ENCODE measurements at places on chromosomes 1 and 21.

DNA sequence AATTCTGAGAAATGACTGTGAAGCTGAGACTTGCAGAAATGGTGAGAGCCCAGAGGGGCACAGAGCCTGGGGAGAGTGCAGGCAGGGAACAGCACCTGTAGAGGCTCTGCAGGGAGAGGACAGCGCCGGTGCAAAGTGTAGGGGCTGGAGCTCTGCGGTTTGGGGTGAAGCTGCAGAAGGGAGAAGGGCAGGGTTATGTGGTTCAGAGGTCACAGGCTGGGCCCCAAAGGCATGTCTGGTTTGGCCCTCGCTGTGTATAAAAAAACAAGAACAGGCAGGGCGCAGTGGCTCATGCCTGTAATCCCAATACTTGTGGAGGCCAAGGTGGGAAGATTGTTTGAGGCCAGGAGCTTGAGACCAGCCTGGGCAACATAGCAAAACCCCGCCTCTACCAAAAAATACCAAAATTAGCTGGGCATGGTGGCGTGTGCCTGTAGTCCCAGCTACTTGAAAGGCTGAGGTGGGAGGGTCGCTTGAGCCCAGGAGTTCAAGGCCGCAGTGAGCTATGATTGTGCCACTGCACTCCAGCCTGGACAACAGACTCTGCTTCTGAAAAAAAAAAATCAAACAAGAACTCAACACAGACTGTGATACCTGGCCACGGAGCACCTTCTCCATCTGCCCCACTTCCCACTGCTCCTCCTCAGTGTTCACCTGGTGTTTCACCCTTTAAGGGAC lies 29.1 kb downstream of the SERINC2 start:
- DNase-seq, result no peak

DNA sequence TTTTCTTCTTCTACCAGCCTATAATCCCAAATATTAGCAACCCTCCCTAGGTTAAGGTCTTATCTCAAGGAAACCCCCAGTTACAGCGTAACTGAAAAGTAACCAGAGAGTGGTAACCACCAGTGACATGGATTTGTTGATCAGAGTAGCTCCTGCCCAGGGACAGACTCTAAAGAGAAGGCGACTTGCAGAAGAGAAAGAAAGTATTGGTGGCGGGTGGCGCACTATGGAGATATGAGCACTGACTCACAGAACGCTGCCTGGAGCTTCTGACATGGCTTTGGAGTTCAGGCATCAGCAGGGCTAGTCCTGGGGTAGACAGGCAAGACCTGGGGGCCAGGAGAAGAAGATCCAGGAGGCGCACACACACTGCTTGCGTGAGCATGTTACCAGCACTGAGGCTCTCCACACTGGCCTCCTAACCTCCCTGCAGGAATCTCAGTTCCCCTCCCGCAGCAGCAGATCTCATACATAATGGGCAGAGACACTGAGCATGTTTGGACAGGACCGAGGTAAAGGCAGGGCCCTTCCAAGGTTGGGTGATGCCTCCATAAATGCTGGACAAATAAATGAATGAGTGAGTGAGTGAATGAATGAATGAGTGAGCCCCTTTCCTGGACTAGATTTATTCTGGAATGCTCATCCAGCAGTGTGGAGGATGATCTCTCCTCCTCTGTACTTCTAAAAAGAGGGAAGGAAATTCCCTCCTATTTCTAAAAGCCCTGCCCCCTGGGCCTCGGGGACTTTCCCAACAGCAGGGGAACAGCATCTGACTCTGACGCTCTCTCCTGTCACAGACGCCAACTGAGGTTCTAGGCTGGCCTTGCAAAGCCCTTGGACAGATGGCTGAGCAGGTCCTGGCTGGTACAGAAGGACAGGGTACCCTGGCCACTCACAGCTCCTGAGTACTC lies 175.5 kb downstream of the CLIC6 start:
- no peak for DNase-seq

GRCh38 chr1:156104065-156104810 lies 10.3 kb upstream of the LMNA start:
- DNase-seq, result peak; percentile 51

GRCh38 chr1:218482683-218483082 lies 137.5 kb downstream of the TGFB2 start:
- no peak for DNase-seq

DNA sequence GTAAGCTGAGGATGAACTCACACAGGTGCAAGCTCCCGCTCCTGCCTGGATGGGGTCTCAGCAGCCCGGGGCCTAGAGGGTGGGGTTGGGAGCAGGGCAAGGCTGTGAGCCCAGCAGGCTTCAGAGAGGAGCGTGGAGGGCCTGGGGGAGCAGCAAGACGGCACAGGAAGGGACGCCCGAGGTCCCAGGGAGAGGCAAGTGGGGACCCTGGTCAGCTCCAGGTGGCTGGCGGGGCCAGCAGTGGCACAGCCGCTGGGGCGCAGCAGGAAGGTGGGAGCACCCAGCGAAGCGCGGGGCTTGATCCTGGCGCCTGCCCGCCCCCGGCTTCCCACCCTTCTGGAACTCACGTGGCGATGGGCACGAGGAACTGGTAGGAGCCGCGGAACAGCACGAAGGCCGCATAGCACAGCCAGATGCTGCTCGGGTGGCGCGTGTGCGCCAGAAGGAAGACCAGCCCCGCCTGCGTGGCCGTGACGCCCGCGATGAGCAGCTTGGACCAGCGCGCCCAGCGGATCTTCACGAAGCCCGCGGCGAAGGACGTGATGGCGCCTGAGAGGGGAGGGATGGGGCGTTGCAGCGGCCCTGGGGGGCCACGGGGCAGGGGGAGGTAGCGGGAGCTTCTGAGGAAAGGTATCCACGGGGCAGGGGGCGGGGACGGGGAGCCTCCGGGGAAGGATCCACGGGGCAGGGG lies 11.7 kb downstream of the SLC19A1 start:
- no peak for DNase-seq

DNA sequence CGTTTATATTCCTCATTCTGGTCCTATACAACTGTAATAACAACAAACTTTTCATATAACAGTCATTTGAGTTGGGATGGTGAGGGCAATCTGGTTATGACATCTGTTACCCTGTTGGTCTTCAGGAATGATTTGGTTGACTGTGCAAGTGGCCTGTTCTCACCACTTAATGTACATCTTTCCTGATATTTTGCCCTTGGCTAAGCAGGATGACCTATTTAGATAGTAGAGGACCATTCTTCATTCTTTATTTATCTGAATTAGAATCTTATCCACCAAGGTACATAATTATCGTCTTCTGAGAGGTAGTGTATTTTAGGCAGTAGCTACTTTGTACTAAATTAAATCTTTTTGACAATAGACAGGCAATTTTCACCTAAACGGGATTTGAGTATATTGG lies 154.3 kb downstream of the DNM3 start:
- no peak for DNase-seq

GRCh38 chr1:200099040-200099439 lies 71.5 kb downstream of the NR5A2 start:
- DNase-seq, result no peak

Data from stimulated activated CD4-positive, alpha-beta T cell treated with anti-CD3 and anti-CD28 coated beads, Interleukin-2, amount 100 ng/mL, for 24 hours (primary cell).